ENCODE measurements at places on chromosomes 16 and 17.
A peak's percentile ranks its signal among the peaks of the same experiment; 100 is the strongest.

GRCh38 chr17:45975640-45976295 is 23.3 kb upstream of the STH start:
- no peak for DNase-seq

- no peak for DNase-seq
Measured at GRCh38 chr16:27344721-27345120, 30.9 kb downstream of the IL4R start.

GRCh38 chr17:51372345-51373004 is 112.1 kb downstream of the UTP18 start:
- no peak for DNase-seq

DNA sequence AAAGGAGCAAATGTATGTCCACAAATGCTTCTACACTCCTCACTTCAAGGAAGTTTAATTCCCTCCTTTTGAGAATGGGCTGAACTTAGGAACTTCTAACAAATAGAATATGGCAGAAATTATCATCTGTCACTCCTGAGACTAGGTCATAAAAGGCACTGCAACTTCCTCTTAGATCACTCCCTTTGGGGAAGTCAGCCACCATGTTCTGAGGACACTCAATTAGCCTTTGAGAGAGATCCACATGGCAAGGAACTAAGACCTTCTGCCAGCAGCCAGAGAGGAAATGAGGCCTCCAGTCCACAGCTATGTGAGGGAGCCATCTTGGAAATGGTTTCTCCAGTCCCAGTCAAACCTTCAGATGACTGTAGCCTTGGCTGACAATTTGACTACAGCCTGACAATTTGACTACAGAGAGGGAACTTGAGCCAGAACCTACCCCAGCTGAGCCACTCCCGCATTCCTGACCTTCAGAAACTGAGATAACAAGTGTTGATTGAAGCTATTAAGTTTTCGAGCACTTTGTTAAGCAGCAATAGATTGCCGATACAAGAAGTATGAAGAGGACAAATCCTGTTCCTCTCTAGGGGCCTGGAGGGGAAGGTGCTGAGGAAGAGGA is 113.4 kb upstream of the SEC14L1 start:
- no peak for DNase-seq

- no peak for DNase-seq
Measured at GRCh38 chr17:65667656-65668055, 106.2 kb upstream of the AXIN2 start.

- DNase-seq: no peak
Measured at GRCh38 chr17:64992325-64992802, 64.2 kb downstream of the GNA13 start.

- no peak for DNase-seq
Measured at GRCh38 chr16:52022177-52022576, 524.8 kb downstream of the TOX3 start.

DNA sequence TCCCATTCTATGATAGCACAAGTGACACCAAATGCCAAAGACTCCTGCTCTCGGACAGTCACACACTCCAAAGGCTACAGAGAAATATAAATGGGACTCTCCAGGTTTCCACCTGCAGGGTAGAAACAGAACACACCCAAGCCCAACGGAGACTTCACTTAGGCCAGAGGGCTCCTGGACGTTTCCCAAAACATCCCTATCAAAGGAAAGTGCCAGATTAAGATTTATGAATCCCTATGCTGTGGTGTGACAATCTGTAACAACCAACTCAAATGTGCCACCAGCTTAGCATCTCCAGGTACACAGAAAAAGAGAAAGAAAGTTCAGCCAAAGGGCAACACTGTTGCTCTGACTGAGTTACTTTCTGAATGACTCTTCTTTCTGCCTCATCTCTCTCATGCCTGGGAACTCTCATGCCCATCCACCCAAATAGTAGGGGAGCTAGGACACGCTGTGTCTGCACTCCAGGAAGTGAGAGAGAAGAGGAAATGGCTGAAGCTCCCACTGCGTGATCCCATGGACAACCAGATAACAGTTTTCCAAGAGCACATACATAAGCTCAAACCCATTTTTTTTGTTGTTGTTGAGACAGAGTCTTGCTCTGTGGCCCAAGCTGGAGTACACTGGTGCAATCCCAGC is 49.7 kb downstream of the SMG6 start:
- DNase-seq: peak; percentile 46

DNA sequence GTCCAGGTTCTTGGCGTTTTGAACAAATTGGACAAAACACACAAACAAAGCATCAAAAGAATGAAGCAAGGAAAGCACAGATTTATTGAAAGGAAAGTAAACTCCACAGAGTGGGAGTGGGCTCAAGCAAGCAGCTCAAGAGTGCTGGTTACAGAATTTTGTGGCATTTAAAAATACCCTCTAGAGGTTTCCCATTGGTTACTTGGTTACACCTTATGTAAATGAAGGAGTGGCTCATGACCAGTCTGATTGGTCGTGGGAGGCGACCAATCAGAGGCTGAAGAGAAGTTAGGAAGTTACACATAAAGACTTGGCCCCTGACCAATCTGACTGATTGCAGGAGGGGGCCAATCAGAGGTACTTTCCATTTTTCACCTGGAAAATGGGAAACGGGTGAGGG is 1373.8 kb upstream of the GOT2 start:
- no peak for DNase-seq

DNA sequence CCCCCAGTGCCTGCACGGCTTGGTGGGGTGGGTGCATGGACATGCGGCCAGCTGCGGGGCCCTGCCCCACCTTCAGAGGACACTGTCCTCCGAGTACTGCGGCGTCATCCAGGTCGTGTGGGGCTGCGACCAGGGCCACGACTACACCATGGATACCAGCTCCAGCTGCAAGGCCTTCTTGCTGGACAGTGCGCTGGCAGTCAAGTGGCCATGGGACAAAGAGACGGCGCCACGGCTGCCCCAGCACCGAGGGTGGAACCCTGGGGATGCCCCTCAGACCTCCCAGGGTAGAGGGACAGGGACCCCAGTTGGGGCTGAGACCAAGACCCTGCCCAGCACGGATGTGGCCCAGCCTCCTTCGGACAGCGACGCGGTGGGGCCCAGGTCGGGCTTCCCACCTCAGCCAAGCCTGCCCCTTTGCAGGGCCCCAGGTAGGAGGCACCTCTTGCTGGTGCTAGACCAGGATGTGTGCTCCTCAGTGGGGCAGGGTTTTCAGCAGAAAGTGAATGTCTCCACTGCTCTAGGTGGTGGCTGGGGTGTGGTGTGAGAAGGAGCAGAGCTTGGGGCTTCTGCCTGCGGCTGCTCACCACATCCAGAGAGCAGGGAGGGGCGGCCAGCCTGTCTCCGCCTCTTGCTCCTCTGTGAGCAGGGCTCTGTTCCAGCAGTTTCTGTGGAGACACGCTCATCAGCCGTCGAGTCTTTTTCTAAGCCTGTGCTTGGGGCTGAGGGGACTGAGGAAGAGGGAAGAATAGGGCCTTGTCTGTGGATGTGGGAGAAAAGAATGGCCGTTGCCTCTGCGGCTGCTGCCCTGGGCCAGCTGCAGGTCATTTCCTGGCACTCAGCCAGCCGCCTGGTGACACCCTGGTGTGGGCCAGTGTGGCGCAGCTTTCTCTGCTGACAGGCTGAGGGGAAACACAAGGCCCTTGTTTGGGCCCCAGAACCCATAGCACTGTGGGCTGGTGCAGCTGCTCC is 2.2 kb downstream of the ZNF276 start:
- DNase-seq: peak; percentile 50
